ENCODE measurements at places on chromosomes 2 and 18. TPM values are rescaled to one million over a fixed set of nuclear protein-coding genes. Genes with fewer than 3 reads are reported as not detected.

Gene ZNF407
- 3.8 TPM for polyA plus RNA-seq

Gene ROCK2
- 10.0 TPM for polyA plus RNA-seq

Gene MERTK
- polyA plus RNA-seq = 3.8 TPM

Gene FAM110C
- 2.5 TPM for polyA plus RNA-seq

Gene CFC1
- polyA plus RNA-seq = 0.25 TPM

Gene KCNIP3
- polyA plus RNA-seq = 3.9 TPM

Gene CFAP53
- polyA plus RNA-seq = 0.34 TPM

Gene POTEI
- 0.16 TPM for polyA plus RNA-seq

Gene TUBA4B
- not detected for polyA plus RNA-seq

Gene RFX8
- polyA plus RNA-seq = 0.45 TPM

Gene CDH20
- 0.05 TPM for polyA plus RNA-seq

Gene OXER1
- polyA plus RNA-seq = 0.68 TPM

Gene GKN2
- polyA plus RNA-seq = not detected

Gene TTL
- polyA plus RNA-seq = 12.5 TPM

Gene ANKRD30BL
- not detected for polyA plus RNA-seq

Gene CDC42EP3
- 37.3 TPM for polyA plus RNA-seq

Data from right cardiac atrium (tissue), 5 donors.